ENCODE measurements at places on chromosomes 11 and 22.

GRCh38 chr11:67516806-67517205, 6.4 kb downstream of the CABP2 start:
- no peak for DNase-seq

DNA sequence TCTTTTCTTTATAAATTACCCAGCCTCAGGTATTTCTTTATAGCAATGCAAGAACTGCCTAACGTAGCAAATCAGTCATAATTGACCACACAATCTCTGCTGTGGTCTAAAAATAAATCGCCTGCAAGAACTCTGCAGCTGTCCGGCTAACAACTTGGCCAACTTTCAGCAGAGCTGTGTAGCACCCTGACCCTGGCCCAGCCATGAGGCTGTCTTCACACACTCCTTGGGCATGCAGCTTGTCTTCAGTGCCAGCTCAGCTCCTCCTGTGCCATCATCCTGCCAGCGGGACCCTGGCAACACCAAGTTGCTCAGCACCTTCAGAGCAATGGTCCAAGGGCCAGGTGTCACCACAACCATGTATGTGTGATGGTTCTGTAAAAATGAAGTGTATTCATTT, 355.6 kb downstream of the OPCML start:
- no peak for DNase-seq

GRCh38 chr22:28983788-28984441, 77.7 kb downstream of the C22orf31 start:
- DNase-seq: no peak

- no peak for DNase-seq
Measured at GRCh38 chr11:94882931-94883330, 90.4 kb downstream of the CWC15 start.

DNA sequence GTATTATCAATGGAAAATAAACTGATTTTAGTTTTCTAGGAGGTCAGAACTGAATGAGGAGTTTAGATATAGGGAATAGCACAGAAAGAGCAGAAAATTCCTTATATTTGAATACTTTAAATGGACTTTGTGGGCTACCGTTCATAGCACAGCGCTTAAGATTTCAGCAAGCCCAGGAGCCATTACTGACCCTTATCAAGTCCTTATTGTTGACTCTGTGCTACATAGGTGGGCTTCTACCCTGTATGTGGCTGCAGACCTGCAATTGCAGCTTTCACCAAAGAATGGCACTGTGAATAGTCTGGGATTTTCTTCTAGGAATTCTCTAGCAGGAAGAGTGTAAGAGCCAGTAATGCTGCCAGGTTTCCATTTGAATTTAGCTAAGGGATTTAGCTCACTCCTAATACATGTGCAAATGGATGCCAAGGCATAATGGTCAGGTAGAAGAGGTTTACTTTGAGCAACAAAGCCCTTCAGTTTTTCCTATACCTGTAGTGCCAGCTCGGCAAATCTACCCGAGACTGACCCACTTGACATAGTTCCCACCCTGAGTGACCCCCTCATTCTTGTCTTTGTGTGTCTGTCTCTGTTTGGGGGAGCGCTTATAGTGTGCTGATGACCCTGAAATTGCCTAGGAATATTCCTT, 42.5 kb upstream of the DLAT start:
- DNase-seq: no peak

DNA sequence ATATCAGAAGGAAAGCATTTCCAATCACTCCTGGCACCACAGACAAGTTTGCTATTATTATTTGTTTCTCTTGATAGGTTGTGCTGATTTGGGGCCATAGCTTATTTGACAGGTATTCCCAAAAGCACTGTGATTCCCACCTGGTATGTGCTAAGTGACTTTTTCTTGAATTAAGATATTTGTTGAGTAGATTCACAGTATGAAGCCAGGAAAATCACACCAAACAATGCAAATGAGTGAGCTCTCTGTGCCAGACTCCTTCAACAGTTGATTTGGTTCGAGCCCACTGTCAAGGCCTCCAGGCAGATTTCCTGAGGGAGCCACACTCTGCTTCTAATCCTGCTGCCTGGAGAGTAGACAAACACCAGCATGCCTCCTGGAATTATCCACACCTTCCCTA, 253.0 kb upstream of the POU2AF2 start:
- no peak for DNase-seq

DNA sequence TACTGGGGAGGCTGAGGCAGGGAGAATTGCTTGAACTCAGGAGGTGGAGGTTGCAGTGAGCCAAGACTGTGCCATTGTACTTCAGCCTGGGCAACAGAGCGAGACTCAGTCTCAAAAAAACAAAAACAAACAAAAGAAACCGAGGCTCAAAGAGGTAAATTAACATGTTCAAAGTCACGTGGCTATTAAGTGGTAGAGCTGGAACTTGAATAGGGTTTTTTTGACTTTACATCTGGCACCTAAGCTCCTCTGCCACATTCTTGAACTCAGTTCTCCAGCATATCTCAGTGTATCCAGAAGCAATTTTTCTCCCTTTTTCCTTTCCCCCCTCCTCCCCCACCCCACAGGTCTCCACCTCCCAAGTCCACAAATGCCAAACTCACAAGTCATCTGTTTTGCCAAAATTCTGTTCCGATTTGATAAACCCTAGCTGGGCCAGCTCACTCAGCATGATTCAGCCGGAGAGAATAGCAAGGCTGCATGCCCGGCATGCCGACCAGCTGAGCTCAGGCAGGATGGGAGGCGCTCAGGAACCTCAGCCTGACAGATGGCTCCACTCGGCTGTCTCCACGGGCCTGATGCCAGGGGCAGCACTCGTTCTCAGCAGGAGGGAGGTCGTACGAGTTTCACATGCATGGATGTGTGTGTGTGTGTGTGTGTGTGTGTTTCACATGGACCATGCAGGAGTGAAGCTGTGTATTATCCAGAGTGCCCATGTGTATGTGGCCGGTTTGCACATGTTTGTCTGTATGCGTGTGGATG, 63.2 kb upstream of the RRAS2 start:
- no peak for DNase-seq

DNA sequence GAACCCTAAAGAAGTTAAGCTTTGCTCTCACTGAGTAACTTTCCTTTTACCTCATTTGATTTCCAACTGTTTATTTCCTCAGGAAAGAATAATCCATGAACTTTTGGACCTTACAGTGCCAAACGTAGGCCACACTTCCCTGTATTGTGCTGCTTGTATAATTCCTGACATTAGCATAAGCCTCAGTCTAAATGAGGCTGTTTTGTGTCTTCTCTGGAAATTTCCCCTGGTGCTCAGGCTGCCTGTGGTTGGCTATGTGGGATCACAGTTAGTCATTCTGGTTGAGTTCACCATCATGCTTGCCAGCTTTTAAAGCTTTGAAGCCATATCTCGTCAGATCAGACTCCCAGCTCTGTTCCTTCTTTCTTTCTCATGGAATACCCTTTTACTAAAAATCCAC, 107.0 kb downstream of the FAM76B start:
- DNase-seq: no peak

DNA sequence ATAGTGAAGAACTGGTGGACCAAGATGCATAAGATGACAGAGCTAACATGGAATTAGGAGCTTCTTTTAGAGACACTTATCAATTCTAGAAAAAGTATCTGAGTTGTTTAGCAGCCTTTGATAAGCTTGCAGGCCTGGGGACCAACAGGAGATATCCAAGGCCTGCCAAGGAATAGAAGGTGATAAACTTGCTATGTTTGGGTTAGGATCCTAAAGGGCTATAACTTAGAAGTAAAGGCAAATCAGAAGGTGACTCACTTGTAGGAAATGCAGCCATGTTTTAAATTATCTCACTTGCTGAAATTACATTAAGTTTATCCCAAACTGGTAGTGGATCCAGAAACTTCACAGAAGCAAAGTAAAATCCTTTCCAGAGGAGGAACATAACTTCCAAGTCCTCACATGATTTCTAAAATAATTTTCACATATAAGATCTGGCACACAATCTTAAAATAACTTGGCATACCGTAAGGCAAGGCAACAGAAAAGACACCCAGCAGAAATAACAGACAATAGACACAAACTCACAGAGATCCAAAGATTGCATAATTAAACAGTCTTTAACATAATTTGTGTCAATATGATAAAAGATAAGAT, 69.6 kb upstream of the TEAD1 start:
- DNase-seq: no peak
